ENCODE measurements at places on chromosomes 6 and 20. TPM values are rescaled to one million over a fixed set of nuclear protein-coding genes. Genes with fewer than 3 reads are reported as not detected.

Gene SRSF12
- total RNA-seq = not detected

- DNase-seq = no peak
These were observed 67.3 kb downstream of the DACT2 start for GRCh38 chr6:168252267-168252666.

- DNase-seq = no peak
These were observed 21.0 kb upstream of the RIN2 start for GRCh38 chr20:19737025-19737424.

DNA sequence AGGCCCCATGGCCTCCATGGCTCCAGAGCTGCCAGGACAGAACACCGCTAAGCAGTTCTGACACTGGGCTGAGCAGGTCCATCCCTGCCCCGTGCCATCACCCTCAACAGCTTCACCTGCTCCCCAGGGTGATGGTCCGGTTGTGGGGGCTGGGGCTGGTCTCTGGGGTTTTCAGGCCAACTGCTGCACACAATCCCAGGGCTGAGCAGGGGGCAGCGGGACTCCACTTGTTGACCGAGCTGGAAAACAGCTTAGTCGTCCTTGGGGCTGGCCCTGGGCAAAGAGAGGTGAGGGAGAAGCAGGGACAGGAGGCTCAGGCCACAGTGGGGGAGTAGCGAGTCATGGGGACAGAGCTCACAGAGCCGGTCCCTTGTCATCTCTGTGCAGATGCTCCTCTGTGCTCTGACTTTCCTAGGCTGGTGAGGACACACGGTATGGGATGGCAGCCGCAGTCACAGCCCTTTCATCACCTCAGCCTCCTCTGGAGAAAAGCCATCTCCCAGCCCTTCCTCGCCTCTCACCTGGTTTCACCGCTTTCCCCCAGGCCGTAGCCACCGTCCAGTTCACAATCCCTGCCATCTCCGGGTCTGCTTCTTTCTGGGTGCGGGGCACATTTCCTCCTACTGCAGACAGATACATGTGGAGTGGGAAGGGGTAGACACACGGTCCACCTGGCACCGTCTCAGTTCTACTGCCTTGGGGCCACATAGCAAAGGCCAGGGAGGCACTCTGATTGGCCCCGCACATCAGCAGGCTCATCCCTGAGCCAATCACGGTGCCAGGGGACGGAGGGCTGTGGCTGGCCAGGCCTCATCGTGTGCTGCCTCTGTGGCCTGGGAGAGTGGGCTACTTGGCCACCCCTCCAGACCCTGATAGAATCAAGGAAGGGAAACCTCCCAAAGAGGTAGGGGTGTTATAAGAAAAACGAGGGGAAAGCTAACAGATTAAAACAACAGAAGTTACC lies 19.1 kb downstream of the MDFI start:
- DNase-seq = no peak

GRCh38 chr6:108633436-108633835 lies 72.7 kb downstream of the FOXO3 start:
- no peak for DNase-seq

Gene FAM83B
- not detected for total RNA-seq

Gene JPH2
- total RNA-seq = 0.10 TPM

- DNase-seq = no peak
These were observed 9.6 kb upstream of the BLOC1S5 start for GRCh38 chr6:8073758-8074157.

- no peak for DNase-seq
These were observed 207.9 kb upstream of the EYA4 start for GRCh38 chr6:133033263-133033662.

GRCh38 chr6:63839485-63839884 lies 203.9 kb downstream of the PHF3 start:
- DNase-seq = no peak

DNA sequence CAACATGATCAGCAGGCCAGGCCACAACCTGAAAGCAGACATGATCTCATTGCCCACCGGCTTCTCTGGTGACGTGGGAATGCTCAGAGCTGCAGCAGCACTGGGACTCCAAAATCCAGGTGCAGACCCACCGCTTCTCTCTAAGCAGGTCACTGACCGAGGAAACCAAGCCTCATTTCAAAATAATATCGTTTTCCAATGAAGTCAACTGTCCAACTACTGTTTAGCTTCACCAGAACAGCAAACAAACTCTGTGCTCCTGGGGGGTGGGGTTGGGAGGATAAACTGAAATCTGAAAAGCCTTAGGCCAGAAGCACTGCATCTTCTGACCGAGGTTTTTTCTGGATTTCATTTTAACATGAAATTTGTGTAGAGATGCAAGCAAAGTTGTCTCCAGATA lies at the start of gene GPLD1:
Gene GPLD1, minus strand, starts transcription at position 109 of the 400 bp plus-strand sequence. Its CDS starts 67 bp downstream, at position 42.
- DNase-seq = no peak

Measured in activated CD4-positive, alpha-beta memory T cell treated with anti-CD3 and anti-CD28 coated beads, Interleukin-2, amount 10 ng/mL, durations not matched to agents 7 days and 5 days (primary cell).